ENCODE measurements at places on chromosomes 12 and 14. TPM values are rescaled to one million over a fixed set of nuclear protein-coding genes. Genes with fewer than 3 reads are reported as not detected.

DNA sequence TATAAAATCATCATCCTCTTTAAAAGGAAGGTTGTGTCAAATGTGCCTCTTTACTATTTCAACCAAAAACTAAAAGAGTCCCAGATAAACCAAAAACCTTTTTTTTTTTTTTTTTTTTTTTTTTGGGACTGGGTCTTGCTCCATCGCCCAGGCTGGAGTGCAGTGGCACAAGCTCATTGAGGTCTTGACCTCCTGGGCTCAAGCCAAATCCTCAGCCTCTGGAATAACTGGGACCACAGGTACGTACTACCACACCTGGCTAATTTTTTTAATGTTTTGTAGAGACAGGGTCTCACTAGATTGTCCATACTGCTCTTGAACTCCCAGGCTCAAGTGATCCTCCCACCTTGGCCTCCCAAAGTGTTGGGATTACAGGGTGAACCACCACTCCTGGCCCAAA lies 16.4 kb upstream of the SELPLG start:
- DNase-seq = no peak

GRCh38 chr12:68793975-68794652 lies 13.9 kb upstream of the MDM2 start:
- no peak for DNase-seq

Gene SAMD15
- polyA plus RNA-seq = 0.22 TPM

- no peak for DNase-seq
Observed at GRCh38 chr12:6613015-6613775, 6.0 kb upstream of the CHD4 start.

DNA sequence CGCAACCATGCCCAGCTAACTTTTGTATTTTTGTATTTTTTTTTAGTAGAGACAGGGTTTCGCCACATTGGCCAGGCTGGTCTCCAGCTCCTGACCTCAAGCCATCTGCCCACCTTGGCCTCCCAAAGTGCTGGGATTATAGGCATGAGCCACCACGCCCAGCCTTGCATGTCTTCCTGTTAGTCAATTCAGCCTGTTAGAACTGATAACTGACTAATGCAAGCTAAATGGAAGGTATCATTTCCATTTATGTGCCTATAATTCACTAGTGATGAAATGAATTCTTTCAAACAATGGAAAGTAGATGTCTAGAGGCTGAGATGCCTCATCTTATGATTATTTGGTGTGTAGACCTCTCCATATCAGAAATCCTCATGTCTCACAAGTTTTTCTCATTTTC lies 37.3 kb upstream of the DIP2B start:
- DNase-seq = no peak

- DNase-seq = peak; percentile 84
Observed at GRCh38 chr12:2877047-2877952, at the start of the genes FOXM1 and RHNO1. Gene FOXM1 (minus strand): TSS chr12:2877174. CDS start chr12:2874478, 2,696 bp downstream. Gene RHNO1 (plus strand): TSS chr12:2877223. CDS start chr12:2885367, 8,144 bp downstream.

Gene KITLG
- polyA plus RNA-seq = 10.7 TPM

Measured in forelimb muscle (tissue), 1 donor.